T-helper 2 cell (primary cell): ENCODE measurements at places on chromosomes 3 and 15.

- no peak for DNase-seq
Measured at GRCh38 chr3:27729325-27729724, 7.2 kb upstream of the EOMES start.

GRCh38 chr3:13145131-13145825 is 72.0 kb upstream of the IQSEC1 start:
- no peak for DNase-seq

DNA sequence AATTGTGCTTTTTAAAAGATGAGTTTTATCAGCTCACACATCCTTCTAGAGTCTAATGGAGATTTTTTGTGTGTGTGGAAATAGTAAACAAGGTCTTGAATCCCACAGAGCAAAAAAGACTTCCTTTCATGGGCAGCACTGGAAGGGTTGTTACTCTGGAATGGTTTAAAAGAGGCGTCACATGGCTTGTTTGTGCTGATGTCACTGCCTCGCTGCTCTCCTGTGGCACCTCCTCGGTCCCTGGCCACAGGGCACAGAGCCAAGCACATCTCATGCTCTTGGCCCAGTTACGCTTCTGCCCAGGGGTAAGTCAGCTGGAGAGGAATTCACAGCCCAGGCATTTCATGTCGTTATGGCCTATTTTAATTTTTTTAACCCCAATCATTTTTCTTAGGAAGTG is 53.2 kb downstream of the PGPEP1L start:
- no peak for DNase-seq

DNA sequence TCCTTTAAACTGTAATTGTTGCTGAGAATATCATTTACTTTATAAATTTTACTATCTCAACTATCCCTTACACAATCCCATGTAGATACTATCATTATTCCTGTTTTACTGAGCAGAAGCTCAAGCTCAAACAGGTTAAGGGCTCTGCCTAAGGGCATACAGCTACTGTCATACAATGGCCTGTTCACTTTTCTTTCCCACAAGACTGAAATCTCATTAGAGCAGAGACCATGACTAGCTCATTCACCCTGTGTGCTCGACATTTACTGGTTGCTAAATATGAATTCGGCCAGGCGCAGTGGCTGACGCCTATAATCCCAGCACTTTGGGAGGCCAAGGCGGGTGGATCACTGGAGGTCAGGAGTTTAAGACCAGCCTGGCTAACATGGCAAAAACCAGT is 1.6 kb upstream of the MESP2 start:
- DNase-seq = no peak

DNA sequence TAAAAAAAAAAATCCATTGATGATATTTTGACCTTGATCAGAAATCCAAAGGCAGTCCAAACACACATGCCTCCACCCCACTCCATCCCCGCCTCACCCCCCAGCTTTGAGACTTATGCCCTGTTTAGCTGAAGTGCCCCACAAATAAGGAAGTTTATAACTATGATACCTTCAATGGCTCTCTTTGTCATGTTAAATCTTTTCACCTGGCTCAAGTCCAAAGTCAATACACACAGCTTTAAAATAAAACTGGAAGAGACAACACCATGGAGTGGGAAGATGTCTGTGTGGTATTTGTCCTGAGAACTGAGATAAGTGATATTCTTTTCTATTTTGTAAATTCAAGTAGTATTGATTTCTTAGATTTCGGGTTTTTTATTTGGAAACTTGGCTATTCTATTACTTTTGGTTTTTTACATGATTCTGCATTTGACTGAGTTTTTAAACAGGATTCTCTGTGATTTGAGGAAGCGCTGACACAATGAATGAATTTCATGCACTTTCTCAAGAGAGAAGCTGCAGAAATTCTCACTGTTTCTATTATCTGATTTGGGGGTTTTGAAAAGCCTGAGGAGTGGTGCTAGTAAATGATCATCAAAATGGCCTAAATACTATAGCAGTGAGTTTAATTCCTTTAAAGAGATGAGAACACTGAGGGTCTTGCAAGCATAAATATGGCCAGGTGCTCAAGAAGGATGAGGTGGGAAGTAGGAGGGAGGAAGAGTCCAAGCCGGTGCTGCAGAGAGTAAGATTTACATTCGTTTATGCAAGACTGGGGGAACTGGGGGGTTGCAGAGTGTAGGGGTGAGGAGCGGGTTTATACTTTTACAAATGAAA is 5.2 kb downstream of the FOXB1 start:
- DNase-seq = no peak

DNA sequence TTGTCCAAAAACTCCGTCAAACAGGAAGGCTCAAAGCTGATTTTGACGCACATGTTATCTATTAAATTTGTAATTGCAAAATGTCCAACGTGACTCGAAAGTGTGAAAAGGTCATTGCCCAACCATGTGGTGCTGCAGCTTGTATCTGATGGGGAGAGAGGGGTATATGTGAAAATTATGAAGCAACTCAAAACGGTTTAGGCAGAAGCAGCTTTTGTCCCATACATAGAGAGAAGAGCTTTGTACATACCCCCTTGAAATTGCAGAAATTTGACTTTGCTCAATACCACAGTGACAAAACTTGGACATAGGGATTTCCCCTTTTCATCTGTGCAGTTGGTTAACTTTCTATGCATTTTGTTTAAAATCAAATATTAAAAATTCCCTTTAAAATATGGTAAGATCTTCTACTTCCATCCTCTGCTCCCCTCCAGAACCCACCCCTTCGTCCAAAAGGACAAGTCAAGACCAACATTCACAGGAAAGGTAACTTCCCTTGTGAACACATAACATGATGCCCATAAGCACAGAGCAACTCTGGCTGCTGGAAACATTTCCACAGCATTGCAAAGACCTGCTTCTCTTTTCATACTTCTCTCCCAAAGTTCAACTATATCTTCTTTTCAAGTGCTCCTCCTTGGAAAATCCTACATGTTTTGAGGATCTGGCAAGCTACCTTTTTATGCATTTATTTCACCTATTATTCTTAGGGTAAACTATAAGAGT is 253.7 kb upstream of the THBS1 start:
- DNase-seq = no peak

- no peak for DNase-seq
Measured at GRCh38 chr3:116140100-116140689, 305.1 kb downstream of the LSAMP start.

- no peak for DNase-seq
Measured at GRCh38 chr3:50554553-50554952, 13.0 kb downstream of the C3orf18 start.

GRCh38 chr3:50336452-50337174 is 4.0 kb downstream of the RASSF1 start:
- no peak for DNase-seq

DNA sequence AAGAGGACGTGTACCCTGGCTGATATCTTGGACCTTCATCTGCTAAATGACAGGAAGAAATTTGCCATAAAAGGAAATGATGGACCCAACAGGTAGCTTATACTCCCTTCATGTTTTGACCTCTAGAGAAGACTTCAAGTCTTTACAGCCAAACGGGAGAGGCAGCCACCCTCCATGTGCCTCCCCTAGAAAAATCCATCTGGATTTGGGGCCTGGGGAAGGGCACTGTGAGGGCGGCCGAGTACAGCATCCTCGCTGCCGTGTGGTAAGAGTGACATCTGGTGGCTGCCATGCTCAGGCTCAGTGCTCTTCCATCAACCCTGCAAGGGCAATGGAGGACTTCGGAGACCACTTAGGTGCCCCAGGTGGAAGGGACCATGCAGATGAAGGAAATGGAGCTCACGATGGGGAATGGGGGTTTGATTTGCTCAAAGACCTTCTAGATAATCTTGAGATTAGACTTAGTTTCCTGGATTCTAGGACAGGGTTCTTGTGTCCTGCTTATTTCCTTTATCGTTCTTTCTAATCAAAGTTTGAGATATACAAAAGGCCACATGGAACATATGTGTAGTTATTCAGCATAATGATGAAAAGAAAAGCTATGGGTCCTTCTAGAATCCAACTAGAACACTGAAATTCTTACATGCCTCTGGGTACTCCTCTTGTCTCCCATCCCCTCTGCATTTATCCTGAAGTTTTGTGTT is 44.4 kb downstream of the AQP9 start:
- DNase-seq = no peak

DNA sequence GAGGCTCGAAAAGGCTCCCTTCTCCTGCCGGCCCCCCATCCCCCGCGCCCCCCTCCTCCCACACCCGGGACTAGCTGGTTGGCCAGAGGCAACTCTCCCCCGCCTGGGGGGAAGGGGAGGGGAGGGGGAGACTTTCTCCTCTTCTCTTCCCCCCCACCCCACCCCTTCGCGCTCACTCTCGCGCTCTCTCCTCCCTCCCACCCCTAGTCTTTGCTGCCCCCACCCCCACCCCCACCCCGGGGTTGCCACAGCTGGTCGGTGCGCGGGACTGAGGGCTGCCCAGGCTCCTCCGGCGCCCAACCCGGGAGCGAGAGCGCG is 710 bp downstream of the MECOM start:
- no peak for DNase-seq

DNA sequence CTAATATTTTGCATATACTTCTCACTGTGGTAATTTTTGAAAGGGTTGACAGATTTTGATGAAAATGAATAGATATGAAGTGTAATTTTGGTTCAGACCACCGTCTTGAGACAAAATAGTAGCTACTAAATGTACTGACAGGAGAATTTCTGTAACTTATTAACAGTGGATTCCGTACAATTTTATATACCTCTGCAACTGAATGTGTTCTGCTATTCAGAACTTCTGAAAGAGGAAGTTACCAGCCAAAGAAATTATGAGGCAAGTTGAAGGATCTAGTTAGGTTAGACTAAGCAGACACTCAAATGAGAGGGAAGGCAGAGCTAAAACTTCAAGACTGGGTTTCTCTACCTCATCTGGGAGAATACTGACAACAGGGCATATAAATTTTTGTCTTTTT is 29.4 kb downstream of the GAP43 start:
- no peak for DNase-seq

GRCh38 chr15:92637626-92638025 is 17.9 kb downstream of the FAM174B start:
- DNase-seq = no peak

- no peak for DNase-seq
Measured at GRCh38 chr3:70729845-70730244, 417.4 kb upstream of the MDFIC2 start.
